M059J (cell line): ENCODE measurements at places on chromosomes 7 and 10.

GRCh38 chr10:62903828-62904227, 87.7 kb upstream of the EGR2 start:
- DNase-seq = no peak

- peak; percentile 97 for DNase-seq
Measured at GRCh38 chr10:69382382-69383117, 34.2 kb downstream of the TACR2 start.

GRCh38 chr7:20276705-20277472, 53.8 kb upstream of the ITGB8 start:
- no peak for DNase-seq

DNA sequence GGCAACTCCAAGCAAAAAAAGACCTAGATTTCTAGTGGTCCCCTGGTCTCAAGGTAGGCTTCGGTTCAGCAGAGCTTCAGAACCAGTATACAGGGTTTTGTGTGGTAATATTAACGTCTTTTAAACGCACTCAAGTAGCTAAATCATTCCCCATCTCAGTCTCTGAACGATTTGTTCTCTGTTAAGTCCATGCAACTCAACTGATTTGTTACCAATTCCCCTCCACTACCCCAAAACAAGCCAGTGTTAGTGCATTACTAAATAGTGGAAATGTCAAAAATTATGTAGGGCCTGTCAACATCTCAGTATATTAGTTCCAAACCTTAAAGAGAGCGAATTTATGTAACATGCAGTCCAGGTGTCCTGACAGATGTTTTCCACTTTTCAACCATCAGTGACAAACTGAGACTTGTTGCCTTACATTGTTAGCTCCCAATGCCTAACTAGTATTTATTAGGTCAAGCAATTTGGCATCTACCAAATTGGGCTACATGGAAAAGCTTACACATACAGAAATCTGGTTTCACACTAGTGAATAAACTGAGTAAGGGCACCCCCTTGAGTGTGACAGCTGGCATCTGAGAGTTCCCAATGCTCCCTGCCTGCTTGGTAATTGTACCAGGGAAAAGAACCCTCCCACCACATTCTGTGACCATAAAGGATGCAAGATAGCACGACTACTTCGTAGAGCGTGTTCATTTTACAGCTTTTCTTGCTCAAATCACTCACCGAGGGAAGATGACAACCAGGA, 12.2 kb downstream of the HNRNPA2B1 start:
- DNase-seq = no peak

GRCh38 chr7:96244992-96245292, 77.0 kb downstream of the SLC25A13 start:
- no peak for DNase-seq

- peak; percentile 57 for DNase-seq
Measured at GRCh38 chr10:72692994-72693781, 1.2 kb downstream of the MCU start.

DNA sequence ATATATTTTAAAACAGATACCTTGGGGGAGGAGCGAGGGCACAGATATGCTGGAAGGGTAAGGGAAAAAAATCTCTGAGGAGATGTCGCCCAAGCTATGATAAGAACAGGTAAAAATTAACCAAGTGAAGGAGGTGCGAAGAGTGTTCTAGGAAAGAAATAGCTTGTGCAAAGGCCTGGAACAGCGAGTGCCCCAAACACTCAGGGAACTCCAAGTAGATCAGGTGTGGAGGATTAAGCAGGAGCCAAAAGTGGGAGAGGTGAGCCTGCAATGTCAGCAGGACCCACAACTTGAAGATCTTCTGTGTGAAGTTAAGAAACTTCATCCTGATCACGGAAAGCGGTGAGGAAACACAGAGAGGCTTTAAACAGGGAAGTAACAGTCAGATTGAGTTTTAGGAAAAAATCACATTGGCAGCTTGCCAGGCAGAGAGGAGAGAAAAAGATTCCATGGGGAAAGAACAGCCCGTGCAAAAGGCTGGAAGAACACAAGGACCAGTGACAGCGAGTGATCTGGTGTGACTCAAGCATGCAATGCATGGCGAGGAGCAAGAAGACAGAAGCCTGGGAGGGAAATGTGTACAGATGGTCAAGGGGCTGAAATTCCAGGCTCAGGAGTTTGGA, 30.7 kb downstream of the FGF8 start:
- peak; percentile 5 for DNase-seq

DNA sequence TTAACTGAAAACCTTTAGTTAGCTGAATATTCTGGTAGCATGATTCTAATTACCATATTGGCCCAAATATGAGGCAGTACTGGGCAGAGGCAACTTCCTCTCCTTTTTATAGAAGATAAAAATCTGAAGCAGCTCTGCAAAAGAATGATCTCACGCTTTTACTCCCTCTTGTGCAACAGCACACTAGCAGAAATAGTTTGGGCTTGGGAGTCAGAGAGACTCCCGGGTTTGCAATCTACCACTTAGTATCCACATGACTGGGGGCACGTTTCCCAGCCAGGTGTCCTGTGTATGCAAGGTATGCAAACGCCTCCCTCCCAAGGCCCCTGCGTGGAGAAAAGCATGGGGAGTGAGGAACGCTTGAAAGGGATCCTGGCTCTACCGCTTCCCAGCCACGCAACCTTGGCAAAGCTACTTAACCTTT, 47.2 kb upstream of the RHEB start:
- DNase-seq = no peak

DNA sequence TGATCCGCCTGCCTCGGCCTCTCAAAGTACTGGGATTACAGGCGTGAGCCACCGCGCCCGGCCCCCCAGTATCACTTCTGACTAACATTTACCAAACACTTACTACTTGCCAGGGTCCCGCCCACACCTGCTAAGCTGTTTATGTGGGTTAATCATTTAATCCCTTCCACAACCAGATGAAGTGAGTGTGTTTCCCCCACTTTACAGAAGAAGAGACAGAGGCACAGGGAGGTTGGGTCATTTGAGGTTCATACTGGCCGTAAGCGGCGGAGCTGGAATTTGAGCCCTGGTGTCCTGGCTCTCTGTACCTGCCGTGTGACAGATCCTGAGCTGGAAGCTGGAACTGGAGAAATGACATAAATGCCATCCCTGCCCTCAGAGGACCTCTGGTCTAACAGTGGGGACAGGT, 15.1 kb upstream of the VPS37D start:
- DNase-seq = no peak

DNA sequence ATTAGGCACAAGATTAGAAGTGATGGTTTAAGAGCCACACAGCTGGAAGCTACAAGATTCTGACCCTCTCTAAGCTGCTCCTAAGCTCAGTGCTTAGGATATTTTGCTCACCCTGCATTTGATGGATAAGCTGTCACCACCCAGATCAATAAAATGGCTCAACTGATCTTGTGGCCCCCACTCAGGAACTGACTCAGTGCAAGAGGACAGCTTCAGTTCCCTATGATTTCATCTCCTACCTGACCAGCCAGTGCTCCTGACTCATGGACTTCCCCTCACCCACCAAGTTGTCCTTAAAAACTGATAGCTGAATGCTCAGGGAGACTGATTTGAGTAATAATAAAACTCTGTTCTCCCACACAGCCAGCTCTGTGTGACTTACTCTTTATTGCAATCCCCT, 833.8 kb downstream of the GRID1 start:
- no peak for DNase-seq

DNA sequence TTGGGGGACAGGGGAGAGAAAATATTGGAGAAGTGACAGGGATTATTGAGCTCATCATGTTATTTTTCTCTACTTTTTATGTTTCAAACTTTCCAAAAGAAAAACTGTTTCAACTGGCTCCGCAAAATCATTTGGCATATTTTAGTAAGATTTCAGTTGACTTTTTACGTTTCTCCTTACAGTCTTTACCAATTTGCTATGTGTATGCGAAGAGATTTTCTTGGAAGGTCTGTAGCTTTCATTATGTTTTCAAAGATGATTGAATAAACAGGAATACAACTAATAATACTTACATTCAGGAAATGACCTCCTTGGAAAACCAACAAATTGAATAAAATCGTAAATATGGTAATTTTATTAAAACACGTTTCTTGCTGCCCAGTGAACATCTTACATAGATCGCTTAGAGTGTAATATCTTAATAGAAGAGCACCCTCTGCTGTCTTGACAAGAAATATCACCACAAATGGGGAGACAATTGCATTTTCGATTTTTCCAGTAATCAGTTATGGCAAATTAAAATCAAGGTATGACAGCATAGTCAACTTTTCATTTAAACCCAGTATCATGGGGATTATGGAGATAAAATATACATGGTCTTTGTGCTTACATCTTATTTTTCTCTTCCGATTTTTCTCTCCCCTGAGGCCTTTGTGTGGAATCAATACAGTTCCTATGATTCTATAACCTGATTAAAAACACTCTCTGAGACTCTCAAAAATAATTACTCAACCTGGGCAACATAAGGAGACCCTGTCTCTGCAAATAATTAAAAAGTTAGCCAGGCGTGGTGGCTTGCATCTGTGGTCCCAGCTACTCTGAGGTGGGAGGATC, 43.1 kb downstream of the MBL2 start:
- DNase-seq = peak; percentile 32

GRCh38 chr10:22854935-22855421, 72.9 kb upstream of the ARMC3 start:
- DNase-seq = peak; percentile 56

GRCh38 chr10:24848195-24848594, 104.2 kb downstream of the PRTFDC1 start:
- DNase-seq = no peak

DNA sequence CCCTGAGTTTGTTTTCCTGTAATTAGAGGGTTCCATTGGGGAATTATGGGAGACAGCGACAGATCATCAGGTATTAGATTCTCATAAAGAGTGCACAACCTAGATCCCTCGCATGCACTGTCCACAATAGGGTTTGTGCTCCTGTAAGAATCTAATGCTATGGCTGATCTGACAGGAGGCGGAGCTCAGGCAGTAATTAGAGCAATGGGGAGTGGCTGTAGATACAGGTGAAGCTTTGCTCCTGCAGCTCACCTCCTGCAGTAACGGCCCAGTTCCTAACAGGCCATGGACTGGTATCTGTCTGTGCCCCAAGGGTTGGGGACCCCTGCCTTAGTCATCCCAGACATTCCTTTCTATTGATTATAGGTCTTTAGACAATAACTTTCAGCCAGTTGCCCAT, 894 bp upstream of the ZSCAN21 start:
- DNase-seq = no peak

DNA sequence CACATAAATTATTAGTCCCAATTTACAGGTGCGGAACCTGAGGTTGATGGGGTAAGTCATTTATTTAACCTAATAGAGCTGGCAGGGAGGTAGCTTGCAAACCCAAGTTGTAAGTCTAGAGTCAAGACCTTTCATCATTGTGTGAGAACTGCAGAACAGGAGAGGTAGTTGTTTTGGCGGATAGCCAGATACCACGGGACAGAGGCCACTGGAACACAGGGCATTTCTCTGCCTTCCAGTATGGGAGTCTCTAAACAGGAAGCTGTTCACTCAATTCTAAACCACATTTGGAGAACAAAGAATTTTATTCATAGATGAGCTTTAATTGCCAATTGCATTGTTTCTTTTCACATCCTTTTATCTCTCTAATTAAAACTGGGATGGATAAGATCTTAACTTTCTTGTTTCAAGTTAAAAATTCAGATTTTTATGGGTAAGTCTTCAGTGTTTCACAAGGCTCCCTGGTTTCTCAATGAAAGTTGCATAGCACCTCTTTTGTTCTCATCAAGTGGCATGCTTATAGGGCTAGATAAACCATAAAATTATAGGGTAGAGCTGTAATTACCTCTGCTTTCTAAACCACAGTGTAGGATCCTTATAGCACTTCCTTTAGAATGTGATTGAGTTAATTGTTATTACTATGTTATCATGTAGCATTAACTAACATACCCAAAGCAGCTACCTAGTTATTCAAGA, 489.0 kb downstream of the GATA3 start:
- peak; percentile 71 for DNase-seq

- peak; percentile 60 for DNase-seq
Measured at GRCh38 chr10:119517235-119518141, 25.0 kb downstream of the RGS10 start.

GRCh38 chr7:11188529-11189310, 215.0 kb downstream of the PHF14 start:
- no peak for DNase-seq

DNA sequence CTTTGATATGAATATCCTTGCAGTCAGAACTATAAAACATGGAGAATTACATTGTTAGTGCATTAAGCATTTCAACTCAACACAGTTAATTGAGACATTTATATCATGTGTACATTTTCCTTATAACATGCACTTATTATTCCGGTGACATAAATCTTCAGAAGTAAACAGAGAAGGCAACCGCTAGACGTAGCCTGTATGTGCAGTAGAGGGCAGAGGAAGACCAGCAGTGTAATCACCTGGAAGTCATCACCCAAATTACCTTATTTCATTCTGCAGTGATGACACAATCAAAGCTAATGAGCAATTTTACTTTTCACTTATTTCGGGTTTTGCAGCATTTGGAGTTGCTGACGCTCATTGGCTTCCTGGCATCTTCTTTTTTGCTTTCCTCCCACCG, 394.6 kb downstream of the SDK1 start:
- DNase-seq = peak; percentile 3

DNA sequence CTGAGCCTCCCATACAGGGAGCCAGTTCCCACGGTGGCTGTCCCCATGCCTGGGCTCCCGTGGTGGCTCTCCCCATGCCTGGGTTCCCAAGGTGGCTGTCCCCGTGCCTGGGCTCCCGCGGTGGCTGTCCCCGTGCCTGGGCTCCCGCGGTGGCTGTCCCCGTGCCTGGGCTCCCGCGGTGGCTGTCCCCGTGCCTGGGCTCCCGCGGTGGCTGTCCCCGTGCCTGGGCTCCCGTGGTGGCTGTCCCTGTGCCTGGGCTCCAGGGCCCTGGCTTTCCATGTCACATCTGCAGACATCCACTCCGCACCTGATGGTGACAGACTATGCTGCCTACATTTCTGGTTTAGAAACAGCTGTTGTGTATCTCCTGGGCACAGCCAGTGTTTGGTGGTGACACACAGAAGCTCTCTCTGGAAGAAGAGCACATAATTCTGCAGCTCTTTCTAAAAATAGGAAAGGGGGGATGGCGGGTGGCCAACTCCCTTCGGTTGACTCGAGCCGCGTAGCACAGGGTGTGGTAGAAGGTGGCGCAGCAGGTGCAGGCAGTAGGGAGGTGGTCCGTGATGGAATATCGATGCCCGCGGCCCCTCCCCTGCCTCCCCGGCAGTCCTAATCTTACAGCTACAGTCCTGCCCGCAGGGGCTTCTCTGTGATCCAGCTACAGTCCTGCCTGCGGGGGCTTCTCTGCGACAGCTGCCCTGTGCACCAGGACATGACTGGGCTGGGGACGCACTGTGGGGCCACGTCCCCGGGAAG, 251.2 kb downstream of the DNAJB6 start:
- no peak for DNase-seq

- DNase-seq = no peak
Measured at GRCh38 chr10:44673245-44673983, 237.7 kb upstream of the TMEM72 start.

DNA sequence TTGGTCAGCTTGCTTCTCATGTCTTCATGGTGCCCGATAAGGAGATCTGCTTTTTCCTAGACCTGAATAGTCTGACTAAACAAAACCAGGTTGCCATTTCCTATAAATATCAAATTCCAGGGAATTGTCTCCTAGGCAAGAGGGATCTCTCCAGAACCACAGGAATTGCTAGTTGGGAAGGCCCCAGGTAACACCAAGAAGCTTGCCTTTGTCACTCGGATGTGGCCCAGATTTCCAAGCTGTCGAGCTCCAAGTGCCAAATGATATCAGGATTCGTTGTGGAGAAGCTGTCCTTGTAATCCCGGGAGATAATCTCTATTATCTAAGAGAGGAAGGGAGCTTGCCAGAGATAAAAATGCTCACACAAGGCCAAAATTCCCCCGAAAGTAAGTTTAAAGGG, 1288.5 kb upstream of the AUTS2 start:
- DNase-seq = peak; percentile 73
